ENCODE measurements at places on chromosomes 1 and 21. TPM values are rescaled to one million over a fixed set of nuclear protein-coding genes. Genes with fewer than 3 reads are reported as not detected.

TMPRSS3 gene
- total RNA-seq = not detected

NIBAN1 gene
- total RNA-seq = 148 TPM

HOOK1 gene
- total RNA-seq = 8.6 TPM

S100A13 gene
- total RNA-seq = 35.6 TPM

ACTA1 gene
- 51.9 TPM for total RNA-seq

ASCL5 gene
- total RNA-seq = not detected

CRYZL1 gene
- 69.3 TPM for total RNA-seq

RSPH1 gene
- total RNA-seq = 0.26 TPM

NHLH1 gene
- not detected for total RNA-seq

KRTAP21-2 gene
- not detected for total RNA-seq

ETV3L gene
- not detected for total RNA-seq

ATP6V1G3 gene
- total RNA-seq = not detected

TRIM46 gene
- 0.85 TPM for total RNA-seq

WNT2B gene
- total RNA-seq = 55.2 TPM

TSPEAR gene
- 0.21 TPM for total RNA-seq

COA6 gene
- 20.8 TPM for total RNA-seq

SLFNL1 gene
- total RNA-seq = 0.69 TPM

KCTD3 gene
- 93.6 TPM for total RNA-seq

ITGB3BP gene
- total RNA-seq = 96.1 TPM

LRRN2 gene
- 0.90 TPM for total RNA-seq

GRHL3 gene
- total RNA-seq = 15.1 TPM

TMOD4 gene
- 2.3 TPM for total RNA-seq

LCE1F gene
- not detected for total RNA-seq

ACTL8 gene
- not detected for total RNA-seq

NGF gene
- total RNA-seq = 5.8 TPM

RCC1 gene
- 17.2 TPM for total RNA-seq

EXTL1 gene
- total RNA-seq = 2.3 TPM
